Left lung (tissue), 14 donors: ENCODE measurements at places on chromosomes 12 and 14. TPM values are rescaled to one million over a fixed set of nuclear protein-coding genes. Genes with fewer than 3 reads are reported as not detected.
A peak's percentile ranks its signal among the peaks of the same experiment; 100 is the strongest.

Gene MUCL1
- total RNA-seq: 1.8 TPM

GRCh38 chr12:4794491-4794890 lies 74.3 kb downstream of the GALNT8 start:
- no peaks in the 10 kb centered on the region for H3K36me3 ChIP-seq
- no peak overlapping the region for H3K4me3 ChIP-seq
- no peak for DNase-seq

DNA sequence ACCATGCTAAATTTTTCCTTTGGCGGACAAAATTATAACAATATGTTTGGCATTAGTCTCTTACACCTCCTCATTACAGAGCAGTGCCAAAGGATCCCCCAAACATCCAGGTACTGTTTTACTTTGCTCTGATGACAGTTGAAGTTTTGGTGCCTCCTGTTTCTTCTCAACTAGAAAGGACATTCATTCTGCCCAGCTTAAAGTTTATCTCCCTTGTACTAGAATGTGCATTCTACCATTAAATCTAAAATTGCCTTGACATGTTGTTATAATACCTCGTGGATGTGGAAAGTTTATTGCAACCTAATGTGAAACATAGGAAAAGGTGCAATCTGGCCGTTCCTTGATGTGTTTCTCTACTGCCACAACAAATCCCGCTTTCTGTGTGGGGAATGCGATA lies 173.4 kb downstream of the KITLG start:
- H3K4me1 ChIP-seq: no peaks in the 10 kb centered on the region
- no peak overlapping the region for H3K27ac ChIP-seq
- H3K36me3 ChIP-seq: no peaks in the 10 kb centered on the region
- no peak overlapping the region for H3K4me3 ChIP-seq

GRCh38 chr12:8665759-8666158 lies 3.1 kb upstream of the MFAP5 start:
- no peaks in the 10 kb centered on the region for H3K4me1 ChIP-seq
- H3K27me3 ChIP-seq: no peaks in the 10 kb centered on the region
- no peaks in the 10 kb centered on the region for H3K36me3 ChIP-seq
- no peak overlapping the region for H3K4me3 ChIP-seq
- DNase-seq: no peak

DNA sequence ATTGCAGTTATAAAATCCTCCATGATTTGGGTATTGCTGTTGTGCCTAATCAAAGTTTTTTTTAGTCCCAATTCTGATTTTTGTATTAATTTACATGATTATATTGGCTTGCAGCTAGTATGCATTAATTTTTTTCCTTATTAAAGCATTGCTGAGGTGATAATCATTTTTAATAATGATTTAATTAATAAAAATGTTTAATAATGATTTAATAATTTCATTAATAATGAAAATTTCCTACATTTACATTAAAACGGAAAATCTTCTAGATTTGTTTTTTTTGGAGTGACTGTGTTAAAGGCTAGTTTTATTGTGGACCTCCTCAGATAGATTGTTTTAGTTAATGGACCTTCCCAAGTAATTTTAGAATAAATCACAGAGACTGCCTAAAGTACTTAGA lies 79.6 kb downstream of the CCDC91 start:
- H3K4me3 ChIP-seq: no peak overlapping the region
- no peaks in the 10 kb centered on the region for H3K4me1 ChIP-seq
- H3K27ac ChIP-seq: no peak overlapping the region
- no peaks in the 10 kb centered on the region for H3K36me3 ChIP-seq
- no peak for DNase-seq

GRCh38 chr14:92724516-92725340 lies 23.7 kb downstream of the LGMN start:
- no peaks in the 10 kb centered on the region for H3K27me3 ChIP-seq
- no peak overlapping the region for H3K4me3 ChIP-seq
- H3K27ac ChIP-seq: peak overlapping the region; percentile 78
- H3K4me1 ChIP-seq: peaks cover 25% of the 10 kb centered on the region
- H3K36me3 ChIP-seq: peaks cover 7% of the 10 kb centered on the region
- DNase-seq: no peak

DNA sequence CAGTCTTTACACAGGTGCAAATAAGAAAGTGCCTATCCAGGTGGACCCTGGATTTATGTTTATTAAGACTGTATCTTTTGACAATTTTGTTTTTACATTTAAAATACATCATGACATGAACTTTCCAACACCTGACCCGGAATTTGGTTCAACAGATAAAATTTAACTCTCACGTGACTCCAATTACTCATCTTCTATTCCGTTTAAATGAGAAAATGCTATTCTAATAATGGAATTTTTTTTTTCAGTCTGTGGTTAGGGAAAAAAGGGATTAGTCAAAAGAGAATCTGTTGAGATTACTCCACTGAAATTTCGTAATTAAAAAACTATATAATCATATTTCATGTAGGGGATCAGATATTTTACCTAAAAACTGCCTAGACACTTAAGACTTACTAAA lies 11.1 kb downstream of the VPS37B start:
- H3K27me3 ChIP-seq: no peaks in the 10 kb centered on the region
- H3K27ac ChIP-seq: no peak overlapping the region
- H3K4me3 ChIP-seq: no peak overlapping the region
- no peaks in the 10 kb centered on the region for H3K36me3 ChIP-seq
- H3K4me1 ChIP-seq: peaks cover 87% of the 10 kb centered on the region

- no peak overlapping the region for H3K4me3 ChIP-seq
- H3K27me3 ChIP-seq: no peaks in the 10 kb centered on the region
- H3K27ac ChIP-seq: no peak overlapping the region
- peaks cover 3% of the 10 kb centered on the region for H3K4me1 ChIP-seq
- H3K36me3 ChIP-seq: peaks cover 82% of the 10 kb centered on the region
Observed at GRCh38 chr14:73223049-73223448, 14.3 kb upstream of the PAPLN start.

GRCh38 chr12:47074757-47075156 lies 4.7 kb upstream of the PCED1B start:
- peaks cover 22% of the 10 kb centered on the region for H3K4me1 ChIP-seq
- H3K27ac ChIP-seq: no peak overlapping the region
- no peaks in the 10 kb centered on the region for H3K36me3 ChIP-seq
- H3K4me3 ChIP-seq: no peak overlapping the region
- H3K27me3 ChIP-seq: no peaks in the 10 kb centered on the region

DNA sequence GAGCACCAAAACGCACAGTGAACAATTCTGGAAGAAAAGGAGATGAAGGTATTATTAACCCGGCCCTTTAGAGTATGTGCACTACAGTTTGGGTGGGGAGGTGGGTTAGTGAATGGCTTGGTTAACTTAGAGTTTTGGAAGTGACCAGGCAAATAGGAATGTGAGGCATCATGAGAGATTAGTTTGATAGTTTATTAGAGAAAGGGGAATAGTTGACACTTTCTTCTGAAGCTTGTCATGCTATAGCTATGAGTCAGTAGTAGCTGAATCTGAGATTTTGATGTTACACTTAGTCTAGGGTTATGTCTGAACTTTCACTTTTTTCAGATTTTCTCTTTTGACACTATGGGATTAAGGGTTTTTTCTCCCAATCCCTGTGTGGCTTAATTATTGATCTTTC lies 567.2 kb downstream of the SNAPC1 start:
- H3K36me3 ChIP-seq: no peaks in the 10 kb centered on the region
- H3K27ac ChIP-seq: no peak overlapping the region
- DNase-seq: no peak
- H3K27me3 ChIP-seq: no peaks in the 10 kb centered on the region
- no peaks in the 10 kb centered on the region for H3K4me1 ChIP-seq
- no peak overlapping the region for H3K4me3 ChIP-seq

Gene SERPINA12
- total RNA-seq: not detected

- H3K36me3 ChIP-seq: peaks cover 92% of the 10 kb centered on the region
- DNase-seq: no peak
- H3K27me3 ChIP-seq: no peaks in the 10 kb centered on the region
- H3K27ac ChIP-seq: no peak overlapping the region
Observed at GRCh38 chr14:90281756-90282155, 25.4 kb downstream of the PSMC1 start.

Gene DBX2
- not detected for total RNA-seq

Gene SYCP3
- total RNA-seq: 0.23 TPM

DNA sequence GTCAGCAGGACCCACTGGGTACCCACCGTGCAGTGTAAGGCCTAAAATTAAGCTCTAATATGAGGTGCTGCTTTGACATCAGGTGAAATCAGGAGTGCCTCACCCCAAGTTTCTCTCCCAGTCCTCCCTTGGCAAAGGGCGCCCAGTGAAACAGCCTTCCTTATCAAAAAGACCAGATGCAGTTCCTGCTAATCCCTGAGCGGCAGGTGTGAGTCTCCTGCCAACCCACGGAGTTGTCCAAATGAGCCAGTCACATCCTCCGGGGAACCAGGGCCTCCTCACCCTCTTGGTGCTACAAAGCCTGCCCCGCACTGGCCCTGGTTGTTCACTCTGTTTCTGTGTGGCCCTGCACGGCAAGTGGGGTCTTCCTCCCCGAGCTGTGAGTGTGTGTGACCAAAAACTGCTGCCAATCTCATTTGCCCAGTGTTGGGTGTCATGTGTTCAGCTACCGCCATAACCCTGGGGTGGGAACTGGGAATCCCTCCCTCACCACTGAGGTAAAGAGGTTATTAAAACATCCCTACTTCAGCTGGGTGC lies 20.2 kb upstream of the P2RX4 start:
- no peaks in the 10 kb centered on the region for H3K27me3 ChIP-seq
- peaks cover 18% of the 10 kb centered on the region for H3K4me1 ChIP-seq
- no peak for DNase-seq
- H3K4me3 ChIP-seq: no peak overlapping the region
- peaks cover 5% of the 10 kb centered on the region for H3K36me3 ChIP-seq
- no peak overlapping the region for H3K27ac ChIP-seq

- H3K27me3 ChIP-seq: no peaks in the 10 kb centered on the region
- no peak for DNase-seq
- no peaks in the 10 kb centered on the region for H3K4me1 ChIP-seq
- no peak overlapping the region for H3K27ac ChIP-seq
- no peak overlapping the region for H3K4me3 ChIP-seq
Observed at GRCh38 chr12:101592448-101592847, 2.3 kb upstream of the MYBPC1 start.

DNA sequence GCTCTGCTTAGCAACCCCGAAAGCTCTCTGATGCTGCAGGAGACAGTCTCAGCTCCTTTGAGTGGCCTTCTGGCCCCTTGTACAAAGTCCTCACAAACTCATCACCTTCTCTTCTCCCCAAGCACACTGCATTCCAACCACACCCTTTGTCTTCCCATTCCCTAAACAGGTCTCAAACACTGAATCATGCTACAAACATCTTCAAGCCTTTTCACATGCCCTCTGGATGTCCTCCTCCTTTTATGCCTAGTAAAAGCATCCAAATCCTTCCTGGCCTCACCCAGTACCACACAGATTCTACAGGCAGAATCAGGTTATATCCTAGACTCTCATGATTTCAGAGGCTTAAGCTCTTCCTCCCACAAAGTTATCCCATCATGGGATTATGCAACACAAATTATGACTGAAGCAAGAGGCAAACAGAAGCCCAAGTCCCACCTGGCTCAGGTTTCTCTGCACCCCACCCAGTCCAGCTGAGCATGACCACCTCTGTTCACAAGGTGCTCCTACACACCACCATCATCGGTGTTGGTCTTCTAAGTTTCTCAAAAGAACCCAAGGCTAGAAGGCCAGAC lies 61.4 kb upstream of the PCED1B start:
- no peaks in the 10 kb centered on the region for H3K36me3 ChIP-seq
- H3K27me3 ChIP-seq: no peaks in the 10 kb centered on the region
- no peaks in the 10 kb centered on the region for H3K4me1 ChIP-seq
- no peak for DNase-seq

DNA sequence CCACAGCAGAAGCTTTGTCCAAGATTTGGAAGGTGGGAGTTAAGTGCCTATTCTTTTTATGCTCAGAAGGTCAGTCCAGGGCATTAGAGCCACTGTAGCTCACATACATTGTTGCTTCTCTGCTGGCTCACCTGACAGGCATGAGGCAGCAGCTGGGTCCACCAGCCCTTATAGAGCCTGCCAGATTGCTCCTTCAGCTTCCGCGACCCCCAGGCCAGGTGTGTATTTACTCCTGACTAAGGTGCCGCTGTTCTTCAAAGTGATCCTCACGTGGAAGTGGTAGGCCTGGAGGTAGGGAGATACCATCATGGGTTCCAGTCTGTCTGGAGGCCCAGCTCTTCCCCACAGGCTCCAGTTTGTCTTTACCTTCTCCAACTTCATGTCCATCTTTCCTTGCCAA lies 17.5 kb upstream of the CPM start:
- H3K27me3 ChIP-seq: no peaks in the 10 kb centered on the region
- no peak overlapping the region for H3K27ac ChIP-seq

Gene CLECL1
- not detected for total RNA-seq

DNA sequence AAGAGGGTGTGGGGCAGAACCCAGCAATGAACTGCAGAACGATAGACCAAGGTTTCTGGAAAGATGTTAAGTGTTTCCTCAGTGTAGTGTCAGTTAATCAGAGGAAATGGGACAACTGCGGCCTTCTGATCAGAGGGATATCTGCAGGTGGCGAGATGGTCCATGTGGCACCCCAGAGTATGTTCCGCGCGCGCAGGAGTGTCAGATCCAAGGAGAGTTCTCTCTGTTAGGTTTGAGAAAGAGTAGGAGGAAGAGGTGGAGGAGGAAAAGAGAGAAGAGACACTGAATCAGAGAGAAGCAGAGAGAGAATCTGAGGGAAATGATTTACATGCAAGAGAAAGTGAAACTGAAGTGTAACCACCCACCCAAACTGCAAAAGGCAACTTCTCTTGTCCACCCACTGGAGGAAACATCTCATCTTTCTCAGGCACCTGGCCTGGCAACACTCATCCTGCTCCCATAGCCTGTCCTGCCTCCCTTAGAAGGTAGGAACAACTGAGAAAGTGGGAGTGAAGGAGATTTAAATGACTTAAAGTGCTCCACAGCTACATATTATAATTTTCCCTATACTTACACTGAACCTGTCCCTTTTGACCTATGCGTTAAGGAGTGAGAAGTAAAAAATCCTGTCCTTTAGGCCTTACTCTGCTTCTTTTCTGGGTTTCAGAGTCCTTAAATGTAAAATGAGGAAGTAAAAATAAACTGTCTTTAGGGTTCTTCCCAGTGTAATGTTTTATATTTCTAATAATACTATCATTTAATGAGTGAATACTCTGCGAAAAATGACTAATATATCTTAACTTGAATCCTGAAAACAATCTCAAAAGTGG lies 6.8 kb upstream of the TESPA1 start:
- H3K4me1 ChIP-seq: no peaks in the 10 kb centered on the region
- H3K27ac ChIP-seq: no peak overlapping the region
- no peaks in the 10 kb centered on the region for H3K36me3 ChIP-seq
- H3K4me3 ChIP-seq: no peak overlapping the region
- no peak for DNase-seq

DNA sequence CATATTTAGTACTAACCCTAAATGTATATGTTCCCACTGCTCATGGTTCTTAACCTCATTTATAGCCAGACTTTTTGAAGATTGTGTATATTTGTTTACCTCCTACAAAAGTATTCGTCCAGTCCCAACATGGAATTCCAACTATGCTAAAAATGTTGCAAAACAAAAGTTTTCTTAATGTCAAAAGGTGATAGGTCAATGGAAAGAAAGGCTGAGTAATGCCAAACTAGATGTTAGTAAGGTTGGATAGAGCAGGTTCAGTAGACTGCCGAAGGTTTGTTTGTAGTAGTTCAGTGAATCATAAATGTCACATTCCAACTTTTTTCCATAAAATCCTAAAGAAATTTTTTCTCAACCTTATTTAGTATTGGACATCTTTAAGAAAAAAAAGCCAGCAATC lies 874.5 kb downstream of the FLRT2 start:
- H3K27ac ChIP-seq: no peak overlapping the region
- H3K27me3 ChIP-seq: no peaks in the 10 kb centered on the region
- no peak for DNase-seq
- no peaks in the 10 kb centered on the region for H3K36me3 ChIP-seq
- no peaks in the 10 kb centered on the region for H3K4me1 ChIP-seq
